ENCODE measurements at places on chromosomes 2 and 18.

DNA sequence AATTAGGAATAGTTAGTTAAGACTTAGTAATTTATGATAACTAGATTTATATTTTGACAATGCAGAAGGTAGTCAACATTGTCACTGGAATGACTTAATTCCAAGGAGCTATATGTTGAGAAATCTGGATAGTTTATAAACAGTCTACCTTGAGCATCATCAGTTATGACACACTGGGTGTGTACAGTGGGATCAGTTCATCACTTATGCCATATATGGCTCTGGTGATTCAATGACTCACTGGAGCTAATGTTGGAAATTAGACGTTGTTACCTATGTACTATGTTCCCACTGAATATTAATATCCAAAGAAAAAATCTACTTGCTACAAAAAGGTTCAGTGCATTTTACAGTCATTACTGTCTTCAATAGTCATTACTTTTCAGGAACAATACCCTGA is 34.0 kb upstream of the ITPRID2 start:
- no peak for DNase-seq

DNA sequence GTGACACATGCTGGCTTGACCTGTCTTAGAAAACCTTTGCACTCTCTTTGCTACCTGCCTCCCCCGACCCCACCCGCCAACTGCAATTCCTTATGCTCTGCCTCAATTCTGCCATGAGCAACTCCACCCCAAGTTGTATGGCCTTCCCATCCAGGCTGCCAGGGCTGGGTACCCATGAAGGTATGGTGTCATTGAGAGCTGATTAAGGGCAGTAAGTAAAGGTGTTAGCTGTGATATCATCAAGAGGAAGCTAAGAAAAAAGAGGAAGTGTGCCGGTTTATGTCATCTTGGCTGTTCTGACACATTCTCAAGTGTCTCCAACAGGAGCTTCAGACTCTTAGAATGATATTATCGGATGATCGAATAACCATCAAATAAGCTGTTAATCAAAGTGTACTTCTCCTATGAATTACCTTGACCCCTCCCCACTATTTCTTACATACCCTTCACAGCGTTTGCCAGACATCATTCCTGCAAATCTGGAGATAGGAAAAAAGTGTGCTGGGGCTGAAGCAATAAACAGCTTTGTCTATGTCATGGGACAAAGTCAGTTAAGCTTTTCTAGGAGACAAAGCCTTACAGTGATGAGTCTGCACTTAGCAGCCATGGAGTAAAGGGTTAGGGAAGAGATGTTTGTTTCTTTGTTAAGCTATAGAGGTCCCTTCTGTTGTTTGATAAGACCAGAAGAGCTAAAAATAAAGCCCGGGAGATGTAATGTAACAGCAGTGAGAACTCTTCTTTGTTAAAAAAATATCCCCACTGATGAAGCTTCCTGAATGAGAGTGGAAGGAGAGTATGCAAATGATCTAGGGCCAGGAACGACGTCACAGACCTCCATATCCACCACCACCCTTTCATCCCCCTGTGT is 40.4 kb upstream of the SMAD2 start:
- no peak for DNase-seq

- no peak for DNase-seq
Observed at GRCh38 chr2:23499439-23499838, 114.5 kb downstream of the KLHL29 start.

DNA sequence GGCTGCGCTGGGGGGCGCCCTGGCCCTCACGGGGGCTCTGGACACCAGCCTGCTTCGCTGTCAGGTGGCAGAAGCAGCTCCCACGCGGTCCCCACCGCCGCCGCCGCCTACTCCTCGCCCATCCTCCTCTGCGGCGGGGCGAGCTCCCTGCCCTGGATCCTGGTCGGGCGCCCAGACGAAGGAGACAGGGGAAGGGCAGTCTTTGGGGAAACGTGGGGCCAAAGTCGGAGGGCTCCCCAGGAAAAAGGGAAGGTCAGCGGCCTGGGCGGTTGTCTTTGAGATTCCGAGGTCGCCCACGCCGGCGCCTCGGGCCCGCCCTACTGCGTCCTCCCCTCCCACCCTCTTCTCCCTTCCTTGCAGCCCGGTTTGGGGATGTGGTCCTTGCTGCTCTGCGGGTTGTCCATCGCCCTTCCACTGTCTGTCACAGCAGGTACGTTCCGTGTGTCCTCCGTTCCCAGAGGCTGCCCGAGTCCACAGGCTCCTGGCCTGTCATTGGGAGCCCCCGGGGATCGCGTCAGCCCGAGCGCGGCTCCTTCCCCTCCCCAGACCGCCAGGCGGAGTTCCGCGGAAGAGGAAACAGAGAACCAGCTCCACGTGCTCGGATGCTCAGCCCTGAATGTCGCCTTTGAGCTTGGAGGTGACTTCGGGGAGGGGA is 800 bp downstream of the IL1RL2 start:
- peak; percentile 86 for DNase-seq

DNA sequence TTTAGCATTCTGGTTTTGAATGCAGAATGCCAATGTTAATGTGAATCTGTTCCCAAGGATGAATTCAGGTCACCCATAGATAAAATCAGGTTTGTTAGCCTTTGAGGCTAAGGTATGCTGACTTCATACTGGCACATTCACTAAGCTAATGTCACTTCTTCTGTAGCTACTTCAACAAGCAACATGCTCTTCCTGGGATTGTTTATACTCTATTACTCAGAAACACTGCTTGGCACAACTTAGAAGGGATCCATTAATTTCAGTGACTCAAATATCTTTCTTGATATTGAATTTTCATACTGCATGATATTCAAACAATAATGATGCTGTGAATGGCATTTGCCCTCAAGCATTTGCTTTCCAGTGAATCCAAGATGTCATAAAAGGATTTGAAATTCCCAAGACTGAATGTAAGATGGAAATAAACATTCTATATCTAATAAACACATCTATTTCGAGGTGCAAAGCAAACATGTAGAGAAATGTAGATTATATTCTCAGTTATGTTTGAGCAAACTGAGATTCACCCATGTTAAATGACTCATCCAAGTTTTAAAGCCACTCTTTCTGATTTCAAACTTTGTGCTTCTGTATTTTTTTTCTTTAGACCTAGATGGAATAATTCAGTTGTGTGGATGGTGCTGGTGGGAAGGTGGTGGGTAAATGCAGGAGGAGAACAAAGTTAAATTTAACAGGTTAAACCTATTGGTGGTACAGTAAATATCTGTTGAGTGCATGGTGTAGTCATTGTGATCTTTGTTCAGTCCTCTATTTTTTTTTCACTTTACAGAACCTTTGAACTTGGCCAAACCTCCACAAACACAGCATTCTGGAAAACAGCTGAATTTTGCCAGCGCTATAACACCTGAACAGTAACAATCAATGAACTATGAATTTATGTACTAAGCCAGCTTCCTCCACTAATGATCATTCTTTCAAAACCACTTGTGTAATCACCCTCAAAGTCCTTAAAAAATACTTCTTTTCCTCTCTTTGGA is 162.1 kb upstream of the XIRP2 start:
- DNase-seq: no peak
